Fibroblast of skin of right biceps (primary cell): ENCODE measurements at places on chromosomes 2 and 18.

- no peak for DNase-seq
These were observed 52.3 kb downstream of the DDX1 start for GRCh38 chr2:15643791-15644585.

DNA sequence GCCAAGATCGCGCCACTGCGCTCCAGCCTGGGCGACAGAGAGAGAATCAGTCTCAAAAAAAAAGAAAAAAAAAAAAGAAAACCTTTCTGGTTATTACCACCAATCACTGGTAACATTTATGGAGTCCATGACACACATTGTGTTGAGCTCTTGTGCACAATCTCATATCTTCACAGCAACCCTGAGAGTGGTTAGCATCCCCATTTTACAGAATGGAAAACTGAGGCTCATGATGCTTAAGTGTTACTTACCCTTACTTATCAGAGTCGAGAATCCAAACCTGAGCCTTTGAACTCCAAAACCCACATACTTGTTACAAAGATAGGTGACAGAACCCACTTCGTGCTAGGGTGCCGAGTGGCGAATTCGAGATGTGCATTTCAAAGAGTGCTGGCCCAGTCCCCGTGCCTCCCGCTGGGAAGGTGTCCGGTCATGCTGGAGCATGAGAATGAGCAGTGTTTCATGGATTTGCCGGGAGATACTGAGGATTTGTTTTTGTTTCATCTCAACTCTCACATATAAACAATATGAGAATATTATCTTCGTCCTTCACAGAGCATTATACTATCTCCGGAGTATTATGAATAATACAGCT is 50.9 kb downstream of the CYP27C1 start:
- DNase-seq: no peak

DNA sequence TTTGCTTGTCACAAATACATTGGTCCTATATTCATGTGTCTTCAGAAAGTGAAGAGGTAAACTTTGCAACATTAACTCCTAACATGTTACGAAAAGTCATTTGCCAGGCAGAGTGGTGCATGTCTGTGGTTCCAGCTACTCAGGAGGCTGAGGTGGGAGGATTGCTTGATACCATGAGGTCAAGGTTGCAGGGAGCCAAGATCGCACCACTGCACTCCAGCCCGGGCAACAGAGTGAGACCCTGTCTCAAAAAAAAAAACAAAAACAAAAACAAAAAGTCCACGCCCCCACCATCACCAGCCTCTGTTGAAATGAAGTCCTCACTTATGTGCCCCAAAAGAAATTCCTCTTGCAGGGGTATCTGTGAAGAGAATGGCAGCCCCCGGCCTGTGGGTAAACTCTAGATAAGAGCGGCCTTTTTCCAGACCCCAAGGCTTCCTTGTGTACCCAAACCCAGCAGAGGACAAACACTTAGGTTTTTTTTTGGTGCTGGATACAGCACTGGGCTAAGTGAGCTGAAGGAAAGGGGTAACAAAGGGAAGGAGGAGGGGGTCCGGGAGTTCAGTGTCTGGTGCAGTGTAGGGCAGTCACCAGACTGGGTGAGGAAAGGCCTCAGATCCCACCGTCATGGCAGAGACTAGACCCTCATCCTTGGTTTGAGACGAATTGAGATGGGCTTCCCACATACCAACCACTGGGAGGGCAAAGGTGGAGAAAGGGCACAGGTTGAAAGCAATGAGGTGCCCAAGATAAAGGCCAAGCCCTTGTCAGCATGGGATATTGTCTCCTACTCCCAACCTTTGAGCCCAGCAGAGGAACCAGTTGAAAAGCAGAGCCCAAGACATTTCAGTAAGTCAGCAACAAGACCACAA is 19.2 kb downstream of the HSPD1 start:
- no peak for DNase-seq

DNA sequence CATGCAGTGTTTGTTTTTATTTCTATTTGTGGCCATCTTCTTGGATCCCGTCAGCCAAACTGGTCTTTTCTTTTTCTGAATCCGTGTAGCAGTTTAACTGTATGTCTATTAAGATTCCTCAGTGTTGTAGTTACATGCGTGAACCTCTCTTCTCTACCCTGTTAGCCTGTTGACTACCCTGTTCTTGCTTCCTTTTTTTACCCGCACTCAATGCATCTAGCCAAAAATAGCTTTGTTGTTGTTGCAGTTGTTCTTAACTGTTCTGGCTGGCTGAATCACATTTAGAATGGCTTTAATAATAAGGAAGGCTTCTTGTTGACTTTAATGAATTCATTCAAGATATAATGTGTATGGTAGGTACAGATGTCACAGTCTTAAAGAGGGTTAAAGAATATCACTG is 137.1 kb downstream of the LCLAT1 start:
- no peak for DNase-seq

GRCh38 chr18:40179729-40180461 is 1775.1 kb upstream of the PIK3C3 start:
- no peak for DNase-seq

DNA sequence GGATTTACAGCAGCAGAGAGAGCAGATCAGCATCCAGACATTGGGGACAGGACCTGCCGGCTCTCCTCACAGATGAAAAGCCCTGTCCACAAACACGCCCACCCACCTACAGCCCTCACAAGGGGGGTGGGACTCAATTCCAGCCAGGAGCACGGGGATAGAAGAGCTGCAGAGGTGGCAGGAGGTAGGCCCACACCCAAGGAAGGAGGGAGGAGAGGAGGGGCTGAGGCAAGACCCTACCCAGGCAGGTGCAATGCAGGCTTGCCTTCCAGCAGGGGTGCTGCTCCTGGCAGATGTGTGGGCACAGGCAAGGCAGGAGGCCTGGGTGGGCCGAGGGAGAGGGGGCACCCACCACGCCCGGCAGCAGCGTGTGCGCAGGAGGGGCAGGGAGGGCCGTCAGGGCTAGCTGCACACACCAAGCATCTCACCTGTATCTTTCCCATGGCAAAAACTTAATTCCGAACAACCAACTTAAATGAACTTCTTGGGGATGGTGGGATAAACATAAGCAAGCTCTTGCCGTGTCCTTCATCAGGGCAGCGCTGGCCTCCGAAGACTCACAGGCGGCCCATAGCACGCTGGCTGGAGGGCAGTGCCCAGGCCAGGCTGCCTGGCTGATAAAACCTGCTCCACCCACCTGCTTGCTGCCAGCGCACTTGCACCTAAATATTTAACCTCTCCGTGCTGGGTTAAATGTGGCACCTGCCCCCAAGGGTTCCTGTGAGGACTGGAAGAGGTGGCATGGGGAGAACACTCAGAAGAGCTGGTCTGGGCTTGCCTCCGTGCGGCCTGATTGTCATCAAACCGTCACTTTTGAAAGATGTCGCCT is 219.5 kb downstream of the HDAC4 start:
- DNase-seq: no peak

GRCh38 chr2:241933179-241933911 is 63.8 kb downstream of the RTP5 start:
- DNase-seq: peak; percentile 23

DNA sequence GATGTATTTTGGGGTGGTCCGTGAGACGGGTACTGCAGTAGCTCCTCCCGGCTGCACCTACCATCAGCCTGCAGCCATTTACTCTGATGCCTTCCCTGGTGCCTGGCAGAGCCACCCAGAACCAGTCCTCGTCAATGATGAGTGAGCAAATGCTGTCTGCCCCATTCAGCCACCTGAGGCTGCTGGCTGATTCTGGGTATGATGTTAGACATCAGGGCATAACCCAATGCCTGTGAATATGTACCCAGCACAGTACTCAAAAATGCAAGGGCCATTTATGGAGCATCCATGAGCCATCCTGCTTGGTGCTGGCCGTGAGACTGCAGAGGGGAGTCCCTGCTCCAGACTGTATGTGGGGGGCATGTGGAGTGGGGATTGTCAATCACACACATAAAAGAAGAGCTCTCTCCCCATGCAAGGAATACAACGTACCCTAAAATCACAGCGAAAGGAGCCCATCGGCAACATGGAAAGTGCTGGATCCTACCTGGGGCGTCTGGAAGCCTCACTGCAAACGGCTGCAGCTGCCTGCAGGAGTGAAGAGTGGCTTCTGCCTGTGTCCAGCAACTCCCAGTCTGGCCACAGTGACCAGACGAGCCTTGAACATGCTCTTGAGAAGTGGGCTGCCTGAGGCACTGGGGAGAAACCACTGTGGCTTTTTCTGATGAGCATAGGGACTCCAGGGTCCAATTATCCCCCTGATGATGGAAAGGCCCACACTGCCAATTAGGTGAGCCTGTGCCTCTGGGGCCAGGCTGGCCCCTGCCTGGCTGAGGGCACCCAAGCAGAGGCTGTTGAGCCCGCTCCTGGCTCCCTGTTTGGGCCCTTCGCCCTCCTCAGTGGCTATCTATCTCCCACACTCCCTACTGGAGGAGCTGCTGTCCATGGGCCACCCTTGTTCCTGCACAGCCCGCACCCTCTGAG is 2.4 kb upstream of the OR6B2 start:
- no peak for DNase-seq

- DNase-seq: no peak
These were observed 25.0 kb downstream of the PTPN2 start for GRCh38 chr18:12858991-12859390.

DNA sequence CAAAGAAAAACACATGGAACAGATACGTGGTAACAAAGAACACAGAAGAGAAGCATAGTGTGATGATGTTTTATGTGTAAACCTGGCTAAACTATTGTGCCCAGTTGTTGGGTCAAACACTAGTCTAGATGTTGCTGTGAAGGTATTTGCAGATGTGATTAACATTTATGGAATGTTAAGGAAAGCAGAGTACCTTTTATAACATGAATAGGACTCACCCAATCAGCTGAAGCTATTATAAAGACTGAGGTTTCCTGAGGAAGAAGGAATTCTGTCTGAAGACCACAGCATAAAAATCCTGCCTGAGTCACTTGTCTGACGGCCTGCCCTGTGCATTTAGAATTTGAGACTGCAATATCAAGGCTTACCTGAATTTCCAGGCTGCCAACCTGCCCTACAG is 253.1 kb downstream of the DYM start:
- peak; percentile 74 for DNase-seq

- DNase-seq: peak; percentile 52
These were observed 559.5 kb downstream of the PIK3C3 start for GRCh38 chr18:42514512-42514911.

GRCh38 chr2:200698217-200698616 is 112.4 kb downstream of the AOX1 start:
- DNase-seq: no peak

DNA sequence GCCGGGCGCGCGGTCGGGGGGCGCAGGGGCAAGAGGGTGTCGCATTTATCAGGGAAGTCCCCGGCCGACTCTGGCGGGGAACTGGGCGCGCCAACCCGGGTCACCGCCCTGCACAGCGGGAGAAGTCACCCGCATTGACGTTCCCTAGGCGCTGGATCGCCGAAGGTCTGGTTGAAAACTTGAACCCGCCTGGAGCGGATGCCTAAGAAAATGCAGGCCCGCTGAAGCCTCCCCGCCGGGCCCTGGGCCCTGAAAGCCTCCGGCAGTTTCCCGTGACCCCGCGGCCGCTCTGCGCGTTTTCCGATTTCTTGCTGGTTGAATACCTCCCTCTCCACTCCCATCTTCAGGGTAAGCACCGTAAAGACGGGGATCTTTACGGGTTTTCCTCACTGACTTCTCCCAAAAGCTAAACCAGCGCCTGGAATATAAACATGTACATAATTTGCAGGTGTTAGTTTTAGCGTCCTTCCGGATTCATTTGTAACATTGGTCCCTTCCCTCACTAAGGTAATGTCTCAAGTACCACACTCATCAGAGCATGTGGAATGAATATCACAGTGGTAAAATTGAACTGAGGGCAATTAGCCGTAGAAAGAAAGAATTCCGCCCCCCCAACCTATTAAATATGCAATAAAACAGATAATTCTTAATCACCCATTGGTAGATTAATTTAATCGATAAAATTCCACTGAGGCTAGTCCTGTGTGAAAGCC is 675 bp upstream of the SPIRE1 start:
- peak; percentile 36 for DNase-seq

- no peak for DNase-seq
These were observed 160.4 kb upstream of the FOSL2 start for GRCh38 chr2:28232295-28232694.

GRCh38 chr2:56209701-56210100 is 25.9 kb downstream of the CCDC85A start:
- DNase-seq: no peak

- no peak for DNase-seq
These were observed 6.4 kb downstream of the MARS2 start for GRCh38 chr2:197711578-197711977.

DNA sequence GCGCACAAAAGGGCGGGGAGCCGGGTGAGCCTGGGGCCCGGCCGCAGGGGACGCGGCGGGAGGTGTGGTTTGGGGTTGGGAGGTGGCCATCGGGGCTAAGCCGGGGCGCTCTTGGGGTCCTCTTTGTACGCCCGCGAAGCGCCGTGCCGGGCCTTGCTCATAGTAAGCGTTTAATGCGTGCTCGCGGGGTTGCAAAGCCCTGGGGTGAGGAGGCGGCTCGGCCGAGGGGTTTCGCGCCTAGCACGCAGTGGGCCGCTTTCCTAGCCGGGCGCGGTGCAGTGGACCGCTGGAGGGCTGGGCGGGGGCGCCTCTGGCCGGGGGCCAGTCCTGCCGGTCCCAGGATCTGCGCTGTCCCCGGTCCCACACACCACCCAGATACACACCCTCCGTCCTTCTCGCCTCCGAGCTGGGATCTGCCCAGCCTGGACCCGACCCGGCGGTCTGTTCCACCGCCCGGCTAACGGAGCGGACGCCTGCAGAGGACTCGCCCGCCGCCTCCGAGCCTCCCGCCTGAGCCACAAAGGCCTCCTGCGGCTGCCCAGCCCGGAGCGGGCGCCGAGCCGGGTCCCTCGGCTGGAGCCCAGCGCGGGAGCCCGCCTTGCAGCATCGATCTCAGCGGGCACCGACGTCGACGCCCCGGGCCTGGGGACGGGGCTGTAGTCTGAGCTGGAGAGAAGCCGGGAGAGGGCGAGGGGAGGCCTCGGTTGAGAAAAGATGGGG is 564 bp downstream of the DPYSL5 start:
- no peak for DNase-seq
